Activated CD8-positive, alpha-beta memory T cell treated with anti-CD3 and anti-CD28 coated beads, Interleukin-2, amount 10 ng/mL, durations not matched to agents 7 days and 5 days (primary cell): ENCODE measurements at places on chromosomes 3 and 15.

GRCh38 chr15:31001702-31002101 lies 10.3 kb upstream of the MTMR10 start:
- no peaks in the 10 kb centered on the region for H3K36me3 ChIP-seq
- DNase-seq: no peak
- no peak overlapping the region for H3K27ac ChIP-seq
- H3K4me1 ChIP-seq: peaks cover 28% of the 10 kb centered on the region

DNA sequence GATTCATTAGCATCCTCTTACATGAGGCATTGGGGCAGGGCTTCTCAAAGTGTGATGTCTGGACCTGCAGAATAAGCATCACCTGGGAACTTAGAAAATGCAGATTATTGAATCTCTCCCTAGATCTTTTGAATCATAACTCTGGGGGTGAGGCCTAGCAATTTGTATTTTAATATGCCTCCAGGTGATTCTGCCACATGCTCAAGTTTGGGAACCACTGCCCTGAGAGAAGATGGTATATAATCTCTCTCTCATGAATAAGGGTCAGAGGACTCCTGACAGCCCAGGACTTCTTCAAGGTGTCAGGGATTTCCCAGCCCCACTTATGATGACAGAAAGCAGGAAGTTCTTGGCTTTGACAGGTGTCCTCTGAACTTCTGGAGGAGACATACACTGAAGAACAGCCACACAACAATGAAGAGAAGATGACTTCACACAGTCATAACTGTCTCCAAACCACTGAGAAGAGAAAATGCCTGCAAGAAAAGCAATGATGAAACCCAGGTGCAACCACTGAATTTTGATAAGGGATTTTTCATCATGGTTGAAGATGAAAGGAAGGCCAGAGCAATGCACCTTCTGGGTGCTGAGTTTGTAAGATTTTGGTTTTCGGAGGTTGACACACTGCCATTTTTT lies 211.9 kb upstream of the MRPL3 start:
- H3K27ac ChIP-seq: no peak overlapping the region
- no peak for DNase-seq
- H3K36me3 ChIP-seq: no peaks in the 10 kb centered on the region
- H3K4me3 ChIP-seq: no peak overlapping the region

- no peak overlapping the region for H3K4me3 ChIP-seq
- H3K36me3 ChIP-seq: no peaks in the 10 kb centered on the region
These were observed 1462.8 kb upstream of the GBE1 start for GRCh38 chr3:83224101-83224868.

DNA sequence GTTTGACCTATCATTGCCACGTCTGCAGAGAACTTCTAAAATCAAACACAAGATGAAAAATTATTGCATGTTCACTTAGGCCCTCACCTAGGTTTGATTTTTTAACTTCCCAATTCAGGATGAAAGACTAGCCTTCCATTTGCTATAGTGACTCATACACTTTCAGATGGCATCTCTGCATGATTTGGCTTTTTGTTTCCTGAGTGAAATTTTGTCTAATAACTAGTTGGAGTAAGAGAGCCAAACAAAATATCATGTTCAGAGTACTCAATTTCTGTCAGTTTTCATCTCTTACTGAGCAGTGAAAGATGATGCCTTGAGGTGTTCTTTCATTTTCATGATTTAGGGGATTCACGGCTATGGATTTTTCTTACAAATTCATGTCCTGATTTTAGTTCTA lies 122.9 kb downstream of the NSUN3 start:
- H3K4me1 ChIP-seq: no peaks in the 10 kb centered on the region
- DNase-seq: no peak
- H3K27me3 ChIP-seq: no peaks in the 10 kb centered on the region
- H3K36me3 ChIP-seq: no peaks in the 10 kb centered on the region

- H3K27me3 ChIP-seq: peaks cover 23% of the 10 kb centered on the region
- DNase-seq: no peak
- peaks cover 8% of the 10 kb centered on the region for H3K4me1 ChIP-seq
- no peaks in the 10 kb centered on the region for H3K36me3 ChIP-seq
- no peak overlapping the region for H3K27ac ChIP-seq
These were observed 13.7 kb downstream of the FAM240A start for GRCh38 chr3:46626039-46626438.

- H3K4me3 ChIP-seq: no peak overlapping the region
- H3K27me3 ChIP-seq: peaks cover 20% of the 10 kb centered on the region
- no peak for DNase-seq
- no peak overlapping the region for H3K27ac ChIP-seq
These were observed 381.8 kb upstream of the THBS1 start for GRCh38 chr15:39199076-39199475.

- H3K27me3 ChIP-seq: no peaks in the 10 kb centered on the region
- no peak for DNase-seq
- peaks cover 57% of the 10 kb centered on the region for H3K4me1 ChIP-seq
- H3K27ac ChIP-seq: peak overlapping the region; percentile 94
- H3K36me3 ChIP-seq: peaks cover 13% of the 10 kb centered on the region
- H3K4me3 ChIP-seq: peak overlapping the region; percentile 96
These were observed 741 bp upstream of the ZNF106 start for GRCh38 chr15:42491539-42492225.

- no peak overlapping the region for H3K27ac ChIP-seq
- H3K36me3 ChIP-seq: no peaks in the 10 kb centered on the region
- DNase-seq: no peak
- H3K4me3 ChIP-seq: no peak overlapping the region
These were observed 128.4 kb upstream of the GMNC start for GRCh38 chr3:190990898-190991297.

DNA sequence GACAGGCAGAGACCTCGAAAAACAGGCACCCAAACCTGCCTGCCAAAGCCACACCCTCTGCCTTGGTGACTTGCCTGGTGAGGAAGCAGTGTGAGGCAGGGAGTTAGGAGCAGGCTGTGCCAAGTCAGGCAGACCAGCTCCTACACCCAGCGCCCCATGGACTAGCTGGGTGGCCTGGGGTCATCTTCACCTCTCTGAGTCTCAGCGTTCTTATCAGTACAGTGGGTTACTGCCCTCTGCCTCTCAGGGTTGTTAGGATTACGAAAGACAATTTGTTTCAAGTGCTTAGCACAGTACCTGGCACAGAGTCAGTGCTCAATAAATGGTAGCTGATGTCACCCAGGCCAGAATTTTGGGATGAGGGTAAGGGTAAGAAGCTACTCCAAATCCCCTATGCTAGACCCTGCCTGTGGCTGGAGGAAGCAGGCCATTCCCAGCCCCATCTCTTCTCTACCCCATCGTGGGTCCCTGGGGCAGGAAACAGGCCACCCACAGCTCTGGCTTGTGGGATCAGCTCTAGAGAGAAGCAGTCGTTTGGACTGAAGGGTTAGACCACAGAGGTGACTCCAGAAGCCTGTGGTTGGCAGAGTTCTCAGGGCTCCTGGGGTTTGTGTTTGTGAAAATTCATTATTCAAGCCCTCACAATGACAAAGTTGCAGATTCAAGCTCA lies 10.1 kb downstream of the SLC51B start:
- no peaks in the 10 kb centered on the region for H3K36me3 ChIP-seq
- peak; percentile 64 for DNase-seq
- H3K4me1 ChIP-seq: peaks cover 16% of the 10 kb centered on the region
- peaks cover 4% of the 10 kb centered on the region for H3K27me3 ChIP-seq
- no peak overlapping the region for H3K27ac ChIP-seq

GRCh38 chr15:28101983-28102441 lies 2.9 kb upstream of the OCA2 start:
- peaks cover 23% of the 10 kb centered on the region for H3K4me1 ChIP-seq
- no peak overlapping the region for H3K27ac ChIP-seq
- DNase-seq: no peak
- H3K27me3 ChIP-seq: peaks cover 55% of the 10 kb centered on the region
- no peak overlapping the region for H3K4me3 ChIP-seq

DNA sequence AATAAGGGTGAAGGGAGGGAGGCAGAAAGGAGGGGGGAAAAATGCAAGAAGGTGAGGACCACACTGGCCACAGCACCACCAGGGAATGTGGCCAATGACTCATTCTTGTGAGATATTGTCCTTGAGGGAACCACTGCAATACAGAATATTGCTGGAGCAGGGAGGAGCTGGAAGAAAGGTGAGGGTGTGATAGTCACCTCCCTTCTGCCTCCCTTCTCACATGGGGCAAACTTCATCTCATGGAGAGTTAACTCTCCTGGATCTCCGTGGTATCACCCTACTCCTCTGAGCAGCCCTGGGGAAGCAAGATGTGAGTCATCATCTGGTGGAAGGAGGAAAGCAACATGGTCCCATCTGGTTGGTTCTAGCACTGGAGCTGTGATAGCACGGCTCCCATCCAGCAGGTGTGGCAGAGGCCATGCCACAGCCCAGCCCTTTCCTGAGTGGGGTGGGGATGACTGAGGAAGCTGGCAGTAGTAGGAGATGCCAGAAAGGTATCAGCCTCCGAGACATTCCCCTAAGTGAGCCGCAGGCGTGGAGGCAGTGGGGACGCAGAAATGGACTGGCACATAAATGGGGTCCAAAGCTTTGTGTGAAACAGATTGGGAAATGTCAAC lies 115.9 kb upstream of the LPP start:
- H3K4me3 ChIP-seq: no peak overlapping the region
- peaks cover 6% of the 10 kb centered on the region for H3K27me3 ChIP-seq
- H3K4me1 ChIP-seq: peaks cover 28% of the 10 kb centered on the region
- DNase-seq: no peak

DNA sequence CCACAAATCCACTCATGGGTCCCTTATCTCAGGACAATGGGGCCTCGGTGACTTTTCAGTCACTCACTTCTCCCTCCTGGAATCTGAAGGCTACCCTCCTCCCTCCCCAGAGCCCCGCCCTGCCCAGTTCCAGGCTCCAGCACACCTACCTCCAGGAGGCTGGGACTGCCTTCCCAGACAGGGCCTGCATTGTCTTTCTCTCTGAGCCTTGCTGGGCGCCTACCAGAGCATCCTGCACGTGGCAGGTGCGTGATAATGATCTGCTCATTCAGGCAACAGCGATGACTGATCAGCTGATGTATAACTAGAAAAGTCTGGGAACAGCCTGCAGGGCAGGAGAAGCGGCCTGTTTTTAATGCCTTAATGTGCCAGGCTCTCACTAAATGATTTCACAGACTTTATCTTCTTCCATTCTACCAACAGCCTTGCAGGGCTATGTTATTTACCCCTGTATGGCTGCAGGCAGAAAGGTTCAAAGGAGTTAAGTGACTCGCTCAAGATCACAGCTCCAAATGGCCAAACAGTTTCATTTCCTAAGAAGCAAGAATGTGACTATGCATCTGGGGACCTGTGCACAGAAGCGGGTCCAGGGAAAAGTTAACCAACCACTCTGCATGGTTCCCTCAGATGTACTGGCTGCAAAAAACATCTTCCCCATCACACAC lies 6.3 kb downstream of the ADAMTS17 start:
- peaks cover 37% of the 10 kb centered on the region for H3K4me1 ChIP-seq
- no peak overlapping the region for H3K27ac ChIP-seq
- H3K4me3 ChIP-seq: no peak overlapping the region
- no peaks in the 10 kb centered on the region for H3K36me3 ChIP-seq

DNA sequence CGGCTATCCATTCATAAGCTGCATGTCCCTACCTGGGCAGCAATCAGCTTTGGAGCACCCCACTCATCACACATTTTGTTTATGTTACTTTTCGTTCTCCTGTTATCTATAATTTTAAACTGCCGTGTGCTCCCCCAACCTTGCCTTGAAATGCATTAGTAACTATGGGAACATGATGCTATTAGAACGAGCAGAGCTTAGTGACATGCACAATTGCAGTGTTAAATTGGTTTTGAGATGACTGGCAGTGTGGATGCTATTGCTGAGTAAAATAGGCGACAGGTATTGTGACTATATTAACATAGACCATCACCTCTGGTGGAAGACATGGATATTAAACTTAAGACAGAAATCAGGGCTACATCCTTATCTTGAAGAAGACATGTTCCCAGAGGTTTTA lies 191.6 kb downstream of the KCNAB1 start:
- no peak for DNase-seq
- no peak overlapping the region for H3K27ac ChIP-seq
- H3K4me3 ChIP-seq: no peak overlapping the region
- H3K27me3 ChIP-seq: peaks cover 5% of the 10 kb centered on the region
- no peaks in the 10 kb centered on the region for H3K36me3 ChIP-seq

DNA sequence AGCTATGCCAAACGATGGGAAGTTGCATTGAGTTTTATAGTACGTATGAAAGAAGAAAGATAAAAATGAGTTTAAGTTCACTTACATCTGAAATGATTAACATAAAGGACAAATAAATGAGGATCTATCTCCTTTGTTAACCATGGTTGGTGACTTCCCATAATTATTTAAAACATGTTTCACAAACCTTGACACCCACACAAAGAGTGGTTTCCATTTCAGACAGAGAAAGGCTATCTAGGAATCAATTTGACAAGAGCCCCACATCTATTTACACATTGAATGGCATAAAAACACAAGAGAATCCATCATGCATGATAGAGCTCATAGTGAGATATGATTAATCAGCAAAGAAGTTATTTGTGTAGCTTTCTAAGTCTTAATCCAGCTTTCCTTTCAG lies 14.2 kb upstream of the MTMR10 start:
- H3K27ac ChIP-seq: no peak overlapping the region
- no peak overlapping the region for H3K4me3 ChIP-seq
- H3K27me3 ChIP-seq: peaks cover 37% of the 10 kb centered on the region
- peaks cover 39% of the 10 kb centered on the region for H3K4me1 ChIP-seq
- peaks cover 6% of the 10 kb centered on the region for H3K36me3 ChIP-seq

- H3K27me3 ChIP-seq: peaks cover 41% of the 10 kb centered on the region
- no peak for DNase-seq
- H3K4me3 ChIP-seq: no peak overlapping the region
- H3K27ac ChIP-seq: no peak overlapping the region
These were observed 3.3 kb downstream of the C3orf70 start for GRCh38 chr3:185149591-185149990.

DNA sequence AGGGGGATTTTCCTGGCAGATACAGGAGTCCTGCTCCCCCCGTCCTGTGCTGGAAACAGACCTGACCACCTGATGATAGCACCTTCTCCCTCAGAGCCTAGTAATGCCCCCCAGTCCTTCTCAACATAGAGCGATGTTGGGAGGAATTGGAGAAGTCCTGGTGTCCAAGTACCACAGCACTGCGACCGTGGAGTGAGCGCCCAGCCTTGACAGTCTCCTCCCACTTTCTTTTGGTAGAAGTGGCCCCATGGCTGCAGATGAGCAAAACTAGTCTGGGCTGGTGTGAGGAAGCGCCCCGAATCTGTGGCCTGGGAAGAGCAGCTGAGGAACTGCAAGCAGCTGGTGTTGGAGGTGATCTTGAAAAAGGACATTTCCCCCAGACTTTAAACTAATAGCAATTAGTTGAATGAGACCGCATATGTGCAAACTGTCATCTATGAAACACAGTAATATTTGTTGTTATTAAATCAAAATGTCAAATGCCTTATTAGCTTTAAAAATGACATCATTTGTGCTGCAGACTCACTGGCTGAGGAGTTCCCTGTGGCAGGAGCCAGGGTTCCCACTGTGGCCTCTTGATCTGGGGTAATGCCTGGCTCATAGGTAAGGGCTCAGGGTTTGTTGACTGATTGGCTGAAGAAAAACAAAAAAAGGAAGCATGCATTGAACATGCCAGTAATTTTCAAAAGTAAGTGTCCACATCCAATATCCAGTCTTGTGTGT lies 121.8 kb downstream of the CACNA2D3 start:
- H3K27ac ChIP-seq: no peak overlapping the region
- H3K4me3 ChIP-seq: no peak overlapping the region
- no peaks in the 10 kb centered on the region for H3K27me3 ChIP-seq
- no peak for DNase-seq
- no peaks in the 10 kb centered on the region for H3K4me1 ChIP-seq
